ENCODE measurements at places on chromosomes 6 and 20.

DNA sequence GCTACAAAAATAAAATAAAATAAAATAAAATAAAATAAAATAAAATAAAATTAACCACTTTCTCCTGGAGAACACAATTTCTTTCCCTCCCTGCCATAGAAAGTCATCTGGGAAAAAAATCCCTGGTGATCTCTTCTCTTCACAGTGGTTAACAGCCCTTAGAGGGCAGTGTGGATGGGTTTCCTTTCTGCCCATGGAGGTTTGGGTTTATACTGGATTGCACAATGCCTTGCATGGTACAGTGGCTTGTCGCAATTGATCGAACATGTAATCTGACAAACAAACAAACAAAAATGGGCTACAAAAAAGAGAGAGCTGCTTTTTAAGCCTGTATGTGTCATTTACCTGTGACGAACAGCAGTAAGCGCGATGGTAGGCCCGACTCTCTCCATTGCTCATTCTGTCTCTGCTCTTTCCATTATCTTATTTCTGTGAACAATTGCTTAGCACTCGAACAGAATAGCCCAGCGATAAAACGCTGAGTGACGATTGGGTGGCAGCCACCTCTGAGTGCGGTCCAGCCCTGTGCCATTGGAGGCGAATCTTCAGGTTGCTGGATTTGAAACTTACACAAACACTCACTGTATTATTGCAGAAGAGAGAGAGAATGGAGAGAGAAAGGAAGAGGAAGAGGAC lies 166.1 kb downstream of the CD83 start:
- no peak for DNase-seq

- no peak for DNase-seq
These were observed 9.4 kb downstream of the C6orf58 start for GRCh38 chr6:127586372-127586771.

- no peak for DNase-seq
These were observed 177.8 kb upstream of the MYLIP start for GRCh38 chr6:15950962-15951569.

- DNase-seq: no peak
These were observed 298.2 kb upstream of the MARCKS start for GRCh38 chr6:113558966-113559365.

DNA sequence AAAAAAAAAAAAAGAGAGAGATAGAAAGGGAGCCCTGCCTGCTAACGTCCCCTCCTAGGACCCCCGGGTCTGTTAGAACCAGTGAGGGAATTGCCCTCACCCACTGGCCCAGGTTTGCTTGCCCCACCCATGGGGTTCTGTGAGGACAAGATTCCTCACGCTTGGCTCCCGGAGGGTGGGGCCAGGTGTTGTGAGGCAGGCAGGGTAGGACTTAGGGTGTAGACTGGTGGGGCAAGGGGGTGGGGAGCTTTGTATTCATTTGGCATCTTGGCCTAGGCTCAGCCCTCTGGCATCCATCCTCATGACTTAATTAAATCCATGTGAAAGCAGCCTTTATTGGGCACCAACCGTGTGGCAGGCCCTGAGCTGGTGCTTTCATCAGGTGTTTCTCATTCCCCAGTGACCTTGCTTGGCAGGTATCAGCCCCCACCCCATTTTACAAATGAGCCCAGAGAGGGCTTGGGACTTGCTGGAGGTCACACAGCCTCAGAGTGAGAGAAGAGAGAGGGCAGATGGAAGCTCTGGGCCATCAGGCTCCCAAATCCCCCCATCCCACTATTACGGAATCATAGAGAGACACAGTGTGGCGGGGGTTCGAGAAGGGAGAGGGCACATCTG lies 19.0 kb downstream of the RAB44 start:
- DNase-seq: peak; percentile 66

DNA sequence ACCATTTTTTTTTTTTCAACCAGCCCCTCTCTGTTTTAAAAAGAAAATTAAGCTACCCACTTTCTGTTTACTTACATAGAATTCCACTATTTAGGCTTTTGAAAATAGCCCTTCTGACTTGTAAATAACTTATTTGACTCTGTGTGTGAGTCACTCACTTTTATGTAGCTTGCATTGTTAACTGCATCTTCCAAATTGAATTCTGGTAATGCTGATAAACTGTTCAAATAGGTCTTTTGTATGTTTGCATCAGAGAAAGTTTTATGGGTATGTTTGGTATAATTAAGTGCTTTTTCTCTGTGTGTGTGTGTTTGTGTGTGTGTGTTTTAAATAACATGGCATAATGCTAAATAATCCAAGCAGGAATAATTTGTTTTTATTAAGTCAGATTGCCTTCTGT lies 360.1 kb downstream of the PLCB1 start:
- DNase-seq: no peak
